ENCODE measurements at places on chromosomes 6 and 20. TPM values are rescaled to one million over a fixed set of nuclear protein-coding genes. Genes with fewer than 3 reads are reported as not detected.

The RSPH9 gene
- total RNA-seq: not detected

The PTPRT gene
- not detected for total RNA-seq

The MAP7 gene
- total RNA-seq: 2.1 TPM

The LTA gene
- total RNA-seq: 27.0 TPM

The OR12D3 gene
- not detected for total RNA-seq

- peak; percentile 26 for DNase-seq
These were observed 47.8 kb downstream of the ELOVL5 start for GRCh38 chr6:53300656-53301551.

DNA sequence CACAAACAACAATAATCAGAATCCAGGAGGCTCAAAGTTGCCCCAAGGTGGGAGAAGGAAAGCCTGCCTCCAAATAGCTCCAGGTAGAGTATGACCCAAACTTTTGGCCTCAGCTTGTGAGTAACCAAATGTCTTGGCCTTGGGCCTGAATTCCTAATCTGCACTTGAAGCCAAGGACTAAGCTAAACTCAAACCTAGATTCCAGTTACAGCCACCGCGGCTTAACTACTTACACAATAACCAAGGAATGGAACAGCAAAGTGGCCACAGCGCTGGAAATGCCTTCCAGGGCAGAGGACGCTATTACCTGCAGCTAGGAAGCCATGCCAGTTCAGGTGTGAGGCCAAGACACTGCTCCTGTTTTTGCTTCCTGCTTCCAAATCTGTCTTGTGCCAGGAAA lies 4.6 kb downstream of the NINL start:
- DNase-seq: no peak
